NCI-H524 (cell line): ENCODE measurements at places on chromosomes 16 and 17.

DNA sequence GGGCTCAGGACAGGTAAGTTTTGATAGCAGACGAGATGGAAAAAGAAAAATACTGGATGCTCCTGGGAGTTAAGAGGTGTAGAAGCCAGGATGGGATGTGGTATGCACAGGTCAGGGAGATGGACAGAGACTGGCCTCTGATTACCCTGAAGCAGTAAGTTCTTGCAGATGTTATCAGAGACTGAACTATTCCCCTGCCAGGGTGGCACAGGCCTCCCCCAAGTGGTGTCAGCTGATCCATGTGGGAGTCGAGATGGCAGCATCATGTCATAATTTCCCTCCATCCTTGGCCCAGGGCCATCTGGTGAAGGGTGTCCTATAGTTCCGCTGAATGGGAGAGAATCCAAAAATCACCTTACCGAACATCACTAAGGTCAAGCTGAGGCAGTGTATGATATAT is 14.1 kb upstream of the NKD1 start:
- no peak for DNase-seq

GRCh38 chr16:78383118-78383517 is 283.7 kb downstream of the WWOX start:
- no peak for DNase-seq

DNA sequence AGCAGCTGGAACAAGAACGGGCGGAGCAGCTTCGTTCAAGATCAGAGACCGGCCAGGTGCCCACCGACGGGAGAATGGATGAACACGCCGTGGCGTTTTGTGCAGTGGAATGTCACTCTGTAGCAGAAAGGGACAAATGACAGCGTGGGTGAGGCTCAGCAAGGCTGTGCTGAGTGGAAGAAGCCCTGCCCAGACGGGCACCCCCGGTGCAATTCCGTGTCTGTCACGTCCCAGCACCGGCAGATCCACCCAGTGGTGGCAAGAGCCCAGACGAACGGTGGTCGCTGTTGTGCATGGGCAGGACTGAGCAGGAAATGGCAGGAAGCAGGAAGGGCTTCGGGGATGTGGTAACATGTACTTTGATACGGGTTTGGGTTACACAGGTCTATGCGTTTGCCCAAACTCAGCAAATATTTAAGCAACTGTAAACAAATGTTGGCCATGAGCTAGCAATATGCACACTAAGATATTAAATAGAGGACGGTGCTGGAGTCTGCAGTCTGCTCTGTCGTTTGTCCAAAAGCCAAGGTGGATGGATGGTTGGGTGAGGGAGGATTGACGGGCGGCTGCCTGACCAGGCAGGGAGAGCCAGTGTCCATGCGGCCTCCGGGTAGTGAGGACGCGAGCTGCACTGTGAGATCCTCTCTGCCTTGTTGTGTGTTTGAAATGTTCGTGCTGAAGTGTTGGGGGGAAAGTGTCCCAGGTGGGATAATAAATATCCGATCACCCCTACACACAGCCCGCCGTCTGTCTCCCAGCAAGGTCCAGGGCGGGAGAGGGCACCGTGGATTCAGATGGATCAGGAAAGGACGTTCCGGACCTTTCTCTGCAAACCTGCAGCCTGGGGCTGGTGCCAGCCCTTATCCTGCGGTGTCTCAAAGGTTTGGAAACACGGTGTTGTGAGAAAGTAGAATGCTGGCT is 48.4 kb downstream of the COX4I1 start:
- no peak for DNase-seq

DNA sequence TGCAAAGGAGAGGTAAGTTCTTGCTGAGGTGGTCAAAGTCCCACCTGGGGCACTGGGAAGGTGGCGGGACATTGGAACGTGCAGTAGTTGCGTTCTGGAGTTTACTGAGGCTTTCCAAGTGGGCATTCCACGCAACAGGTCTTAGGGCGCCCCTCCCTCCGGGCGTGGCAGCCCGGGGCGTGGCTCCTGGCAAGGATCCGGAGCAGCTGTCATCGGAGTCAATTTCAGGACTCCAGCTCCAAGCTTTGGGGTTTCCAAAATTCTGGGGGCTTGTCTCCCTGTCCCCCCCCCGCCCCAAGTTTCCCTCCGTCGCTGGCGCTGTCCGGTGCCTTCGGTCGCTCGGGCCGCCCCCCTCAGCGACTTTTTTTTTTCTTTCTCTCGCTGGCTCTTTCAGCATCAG is 43.1 kb upstream of the AMZ2 start:
- no peak for DNase-seq

GRCh38 chr17:81165246-81166032 is at the start of gene PVALEF:
PVALEF (plus strand) TSS chr17:81165507; CDS start chr17:81181227, 15,720 bp downstream.
- DNase-seq = no peak

DNA sequence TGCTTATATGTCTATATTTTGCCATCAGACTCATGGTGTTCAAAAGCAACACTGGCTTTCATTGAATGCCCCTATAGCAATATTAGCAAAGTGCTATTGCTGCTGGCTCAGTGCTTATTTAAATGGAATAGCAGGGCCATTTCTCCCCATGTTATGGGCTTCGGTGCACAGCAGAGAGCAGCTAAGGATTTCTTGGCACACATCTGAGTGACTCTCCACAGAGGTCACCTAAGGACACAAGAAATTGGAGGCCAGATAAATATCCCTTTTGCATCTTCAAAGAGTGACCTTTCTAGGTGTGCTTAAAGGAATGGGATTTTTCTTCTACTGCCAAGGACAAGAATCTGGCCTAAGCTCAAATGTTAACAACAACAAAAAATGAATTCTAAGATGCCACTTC is 751.8 kb downstream of the CDH11 start:
- DNase-seq = no peak

DNA sequence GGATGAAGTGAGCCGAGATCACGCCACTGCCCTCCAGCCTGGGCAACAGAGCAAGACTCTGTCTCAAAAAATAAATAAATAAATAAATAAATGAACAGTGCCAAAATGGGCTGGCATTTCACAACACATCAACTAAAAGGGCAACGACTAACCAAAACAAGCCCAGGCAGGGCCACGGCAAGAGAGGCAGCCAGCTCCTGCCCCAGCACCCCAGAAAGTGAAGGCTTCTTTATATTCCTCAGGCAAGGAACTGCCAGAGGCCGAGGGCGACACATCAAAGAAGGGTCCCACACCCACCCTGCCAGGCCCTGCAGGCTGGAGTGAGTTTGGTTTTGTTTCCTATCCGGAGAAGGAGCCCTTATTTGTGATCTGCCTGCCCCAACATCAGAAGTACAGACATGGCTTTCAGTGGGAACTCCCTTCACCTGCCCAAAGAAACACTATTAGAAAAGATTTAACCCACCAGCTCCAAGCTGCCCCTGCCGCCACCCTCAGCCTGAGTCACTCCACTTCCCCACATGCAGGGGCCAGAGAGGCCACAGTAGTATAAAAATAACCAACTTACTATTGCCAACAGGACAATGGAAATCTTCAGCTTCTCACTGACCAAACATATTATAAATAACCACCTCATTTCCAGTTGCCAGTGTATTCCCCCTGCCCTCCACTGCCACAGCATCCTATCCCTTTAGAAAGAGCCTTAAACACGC is 8.0 kb downstream of the FBXO31 start:
- no peak for DNase-seq

GRCh38 chr17:73196500-73196899 is 3.6 kb downstream of the COG1 start:
- peak; percentile 68 for DNase-seq

GRCh38 chr17:78715876-78716275 is 66.2 kb downstream of the CYTH1 start:
- no peak for DNase-seq

- DNase-seq = no peak
Measured at GRCh38 chr17:73119631-73120030, 27.1 kb upstream of the SLC39A11 start.

GRCh38 chr16:50669741-50670140 is 11.4 kb downstream of the SNX20 start:
- no peak for DNase-seq
